ENCODE measurements at places on chromosomes 1 and 21.

DNA sequence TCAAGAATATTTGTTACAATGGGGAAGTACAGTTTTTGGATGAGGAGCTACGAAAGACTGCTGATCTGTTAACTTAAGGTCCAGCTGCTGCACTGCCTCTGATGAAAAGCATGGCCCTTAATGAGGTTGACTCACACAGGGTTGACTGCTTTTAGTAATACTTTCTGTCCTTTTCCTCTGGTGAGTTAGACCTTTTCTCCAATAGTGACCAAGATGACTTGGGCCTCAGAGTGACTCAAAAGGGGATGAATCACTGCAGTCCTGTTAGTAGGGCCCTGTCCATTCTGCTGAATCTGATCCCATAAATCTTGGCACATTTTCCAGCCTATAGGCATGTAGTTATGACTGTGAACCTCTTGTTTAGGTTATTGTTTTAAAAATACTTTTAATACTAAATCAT is 2.7 kb downstream of the DISP1 start:
- no peak for DNase-seq

- no peak for DNase-seq
These were observed 128.1 kb downstream of the PLXNA2 start for GRCh38 chr1:208115924-208116640.

DNA sequence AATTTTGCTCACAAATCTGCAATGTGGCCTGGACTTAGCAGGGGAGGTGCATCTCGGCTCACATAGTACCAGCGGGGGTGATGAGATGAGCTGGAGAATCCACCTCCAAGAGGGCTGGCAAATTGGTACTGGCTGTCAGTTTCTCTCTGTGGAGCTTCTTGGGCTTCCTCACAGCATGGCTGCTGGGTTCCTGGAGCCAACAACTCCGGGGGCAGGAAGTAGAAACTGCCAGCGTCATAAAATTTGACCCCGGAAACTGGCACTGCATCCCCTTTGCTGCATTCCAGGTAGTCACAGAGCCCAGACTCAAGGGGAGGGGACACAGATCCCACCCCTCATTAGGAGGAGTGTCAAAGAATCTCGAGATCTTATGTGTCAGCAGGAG is 17.0 kb upstream of the TNFRSF1B start:
- DNase-seq, result no peak

- no peak for DNase-seq
These were observed 86.8 kb downstream of the TIAM1 start for GRCh38 chr21:31257265-31257664.

DNA sequence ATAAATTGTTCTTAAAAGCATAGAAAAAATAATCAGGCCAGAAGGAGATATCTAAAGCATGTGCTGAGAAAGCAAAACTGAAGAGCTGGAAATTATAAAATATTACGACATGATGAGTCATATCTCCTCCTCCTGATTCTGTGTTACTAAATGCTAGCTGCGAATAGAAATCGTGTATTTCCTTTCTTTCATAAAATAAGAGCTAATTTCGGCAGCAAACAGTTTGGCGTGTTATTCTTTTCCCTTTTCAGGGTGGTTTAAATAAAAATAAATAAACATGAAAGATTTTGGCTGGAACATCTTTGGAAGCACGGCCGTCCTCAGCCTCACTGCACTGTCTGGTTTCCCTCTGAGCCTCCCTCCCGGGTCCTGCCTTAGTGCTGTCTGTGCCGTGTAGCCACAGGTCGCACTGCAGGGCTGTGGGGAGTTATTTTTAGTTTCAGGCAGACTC is 56.0 kb downstream of the ADARB1 start:
- DNase-seq, result no peak

- DNase-seq, result no peak
These were observed 3.1 kb upstream of the KCNE2 start for GRCh38 chr21:34360488-34361241.

GRCh38 chr1:183058851-183059502 is 35.8 kb downstream of the LAMC1 start:
- no peak for DNase-seq
